ENCODE measurements at places on chromosomes 5 and 9.
A peak's percentile ranks its signal among the peaks of the same experiment; 100 is the strongest.

- DNase-seq = no peak
Measured at GRCh38 chr5:30994176-30994575, 199.3 kb upstream of the CDH6 start.

- no peak for DNase-seq
Measured at GRCh38 chr5:68521776-68522175, 306.2 kb downstream of the PIK3R1 start.

- no peak for DNase-seq
Measured at GRCh38 chr5:7717691-7718090, 133.2 kb downstream of the CFAP90 start.

DNA sequence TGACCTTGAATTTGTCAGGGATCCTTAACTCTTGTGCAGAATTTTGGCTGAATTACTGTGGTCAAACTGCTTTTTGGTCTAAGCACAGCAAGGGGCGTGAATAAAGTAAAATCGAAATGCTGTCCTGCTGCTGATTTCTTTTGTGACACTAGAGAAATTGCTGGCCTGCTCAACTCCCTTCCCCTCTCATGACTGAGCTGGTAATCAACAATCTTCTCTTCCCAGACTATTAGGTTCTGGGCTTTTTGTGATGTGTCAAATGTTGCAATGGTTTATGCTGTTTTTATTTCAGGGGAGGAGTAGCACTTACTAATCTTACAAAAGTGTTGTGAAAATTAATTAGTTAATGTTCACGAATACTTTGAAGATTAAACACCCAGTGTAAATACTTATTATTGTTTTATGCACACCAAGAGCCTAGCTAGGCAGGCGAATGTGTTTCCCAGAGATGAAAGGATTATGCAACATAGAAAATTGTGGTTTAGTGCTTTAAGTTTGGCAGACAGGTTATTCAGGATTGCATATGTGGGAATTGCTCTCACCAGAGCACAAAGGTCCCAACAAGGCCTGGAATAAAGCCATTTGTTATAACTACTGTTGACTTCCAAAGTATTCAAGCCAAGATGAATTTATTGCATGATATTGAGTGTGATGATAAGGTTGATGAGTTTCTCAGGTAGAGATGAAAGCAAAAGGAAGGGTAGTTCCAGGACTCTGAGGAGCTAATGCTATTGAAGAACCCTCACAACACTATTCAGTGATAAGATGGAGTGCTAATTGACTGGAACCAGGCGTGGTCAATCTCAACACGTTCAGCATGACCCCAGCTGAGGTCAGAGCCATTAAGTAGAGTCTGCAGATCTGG is 280.7 kb upstream of the ZNF608 start:
- DNase-seq = no peak

GRCh38 chr9:27784847-27785713 is 211.8 kb upstream of the C9orf72 start:
- no peak for DNase-seq

DNA sequence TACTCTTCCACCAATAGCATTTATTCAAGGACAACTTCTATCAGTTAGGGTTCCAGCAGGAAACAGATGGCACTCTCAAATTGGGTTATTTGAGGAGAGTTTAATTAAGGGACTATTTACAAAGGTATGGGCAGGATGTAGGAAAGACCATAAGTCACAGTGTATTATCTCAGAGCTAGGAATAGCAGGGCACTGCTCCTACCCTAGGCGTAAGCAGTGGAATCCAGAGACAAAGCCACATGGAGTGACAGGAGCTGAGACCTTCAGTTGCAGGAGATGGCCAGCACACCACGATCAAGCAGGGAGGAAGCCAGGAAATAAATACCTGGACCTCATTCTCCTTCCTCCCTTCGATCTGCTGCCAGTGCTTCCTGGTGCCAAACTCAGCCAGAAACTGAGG is 274.9 kb upstream of the SLC30A5 start:
- no peak for DNase-seq

DNA sequence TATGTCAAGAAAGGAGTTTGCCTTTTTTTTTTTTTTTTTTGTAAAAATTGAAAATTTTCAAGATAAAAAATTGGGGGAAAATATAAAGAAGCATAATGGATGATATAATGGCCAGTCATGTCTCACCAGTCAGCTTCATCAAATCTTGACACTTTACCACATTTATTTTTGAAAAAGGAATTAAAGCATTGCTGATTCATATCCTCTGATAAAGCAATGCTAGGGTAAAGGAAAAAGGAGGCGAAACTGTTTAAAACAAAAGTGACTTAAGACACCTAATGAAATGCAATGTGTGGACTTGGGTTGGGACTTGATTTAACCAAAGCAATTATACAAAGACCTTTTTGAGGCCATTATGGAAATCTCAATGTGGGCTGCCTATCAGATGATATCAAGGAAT is 208.5 kb downstream of the ARHGAP26 start:
- no peak for DNase-seq

DNA sequence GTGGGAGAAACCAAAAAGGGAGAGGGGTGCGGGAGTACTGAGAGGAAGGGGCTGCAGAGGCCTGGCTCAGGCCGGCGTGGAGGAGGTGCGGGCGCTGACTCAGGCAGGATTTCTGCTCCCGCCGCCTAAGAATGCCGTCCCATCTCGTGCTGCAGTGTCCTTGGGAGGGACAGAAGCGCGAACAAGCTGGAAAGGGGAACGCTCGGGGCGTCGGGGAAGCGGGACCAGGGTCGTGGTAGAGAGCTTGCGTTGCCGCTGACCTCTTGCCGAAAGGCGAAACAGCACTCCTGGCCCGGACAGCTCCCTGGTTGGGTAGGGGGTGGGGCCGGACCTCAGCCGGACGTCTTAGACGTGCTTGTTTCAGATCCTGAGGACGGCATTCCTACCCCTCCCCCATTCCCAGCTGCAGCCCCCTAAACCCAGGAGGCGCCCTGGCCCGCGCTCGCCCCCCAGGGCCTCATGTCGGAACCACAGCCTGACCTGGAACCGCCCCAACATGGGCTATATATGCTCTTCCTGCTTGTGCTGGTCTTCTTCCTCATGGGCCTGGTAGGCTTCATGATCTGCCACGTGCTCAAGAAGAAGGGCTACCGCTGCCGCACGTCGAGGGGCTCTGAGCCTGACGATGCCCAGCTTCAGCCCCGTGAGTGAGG is 1.1 kb downstream of the RELL2 start:
- DNase-seq = peak; percentile 21

DNA sequence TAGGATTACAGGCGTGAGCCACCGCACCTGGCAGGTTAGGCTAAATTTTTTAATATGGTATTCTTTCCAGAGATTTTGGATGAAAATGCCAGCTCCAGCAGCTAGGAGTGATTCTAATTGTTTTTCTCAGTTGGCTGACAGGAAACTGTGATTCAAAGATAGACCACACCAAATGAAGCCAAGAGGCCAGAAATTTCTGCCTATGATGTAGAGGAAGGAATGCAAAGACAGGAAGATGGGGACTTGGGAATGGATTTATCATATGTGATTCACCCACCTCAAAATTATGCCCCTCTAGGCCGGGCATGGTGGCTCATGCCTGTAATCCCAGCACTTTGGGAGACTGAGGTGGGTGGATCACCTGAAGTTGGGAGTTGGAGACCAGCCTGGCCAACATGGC is 53.3 kb downstream of the UGCG start:
- DNase-seq = no peak

DNA sequence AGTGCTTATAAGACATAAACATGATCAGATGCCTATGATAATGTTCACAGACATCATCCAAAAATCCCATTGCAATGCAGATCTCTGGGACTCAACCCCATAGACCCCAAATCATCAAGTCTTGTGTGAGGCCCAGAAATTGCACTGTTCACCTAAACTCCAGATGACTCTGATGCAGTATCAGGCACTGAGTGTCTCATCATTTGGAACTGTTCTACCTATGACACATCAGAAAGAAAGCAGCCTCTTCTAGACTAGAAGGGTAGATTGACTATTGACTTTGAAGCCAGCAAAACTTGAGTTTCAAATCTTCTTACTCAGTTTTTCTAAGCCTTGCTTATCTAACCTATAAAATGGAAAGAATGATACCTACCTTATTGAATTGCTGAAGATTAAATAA is 58.7 kb upstream of the PAPPA start:
- DNase-seq = no peak

- no peak for DNase-seq
Measured at GRCh38 chr5:141192110-141192725, at the start of gene PCDHB10. PCDHB10 (plus strand) TSS chr5:141192353; CDS start chr5:141192553, 200 bp downstream.

Measured in stimulated activated CD8-positive, alpha-beta memory T cell treated with anti-CD3 and anti-CD28 coated beads, Interleukin-4, amount 100 ng/mL, for 1 hour (primary cell).